Effector CD4-positive, alpha-beta T cell (primary cell): ENCODE measurements at places on chromosomes 7 and 10.

DNA sequence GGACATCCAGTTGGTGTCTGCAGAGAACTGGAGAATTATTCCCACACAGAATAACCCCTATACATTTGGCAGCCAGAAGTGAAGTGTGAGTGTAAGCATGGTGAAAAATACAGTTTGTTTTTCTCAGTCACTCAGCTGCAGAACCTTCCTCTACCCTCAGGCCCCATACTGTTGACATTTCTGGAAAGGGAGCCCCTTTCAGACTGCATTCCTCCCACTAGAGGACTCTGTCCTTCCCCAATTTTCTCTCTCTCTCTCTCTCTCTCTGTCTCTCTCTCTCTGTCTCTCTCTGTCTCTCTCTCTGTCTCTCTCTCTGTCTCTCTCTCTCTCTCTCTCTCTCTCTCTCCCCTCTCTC, 86.8 kb upstream of the STEAP1B start:
- DNase-seq: no peak

GRCh38 chr7:86949779-86950260, 109.6 kb downstream of the ELAPOR2 start:
- no peak for DNase-seq

- no peak for DNase-seq
These were observed 30.4 kb upstream of the RET start for GRCh38 chr10:43046288-43046991.

GRCh38 chr7:37318541-37318940, 130.1 kb downstream of the ELMO1 start:
- no peak for DNase-seq

DNA sequence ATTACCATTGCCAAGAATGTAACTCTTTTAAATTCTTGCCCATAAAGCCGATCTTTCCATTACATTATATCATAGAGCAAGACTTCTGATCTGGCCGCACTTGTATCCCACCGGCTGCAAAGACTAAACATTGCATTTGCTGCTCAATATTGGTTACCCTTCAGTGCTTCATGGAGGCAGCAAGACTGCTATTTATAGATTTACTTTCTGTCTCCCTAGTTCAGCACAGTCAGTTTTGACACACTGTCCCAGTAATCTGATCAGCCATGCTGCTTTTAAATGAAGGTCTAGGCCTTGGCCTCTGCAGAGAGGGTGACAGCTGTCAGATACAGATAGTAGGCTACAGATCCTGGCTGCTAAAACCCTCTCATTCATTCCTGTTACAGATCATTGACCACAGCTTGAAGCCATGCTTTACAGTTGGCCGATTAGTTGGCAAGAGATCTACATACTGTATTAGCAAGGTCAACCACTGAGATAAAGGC, 562.6 kb upstream of the GALNT17 start:
- no peak for DNase-seq

- no peak for DNase-seq
These were observed 231.3 kb upstream of the SH2B2 start for GRCh38 chr7:102055181-102055976.

DNA sequence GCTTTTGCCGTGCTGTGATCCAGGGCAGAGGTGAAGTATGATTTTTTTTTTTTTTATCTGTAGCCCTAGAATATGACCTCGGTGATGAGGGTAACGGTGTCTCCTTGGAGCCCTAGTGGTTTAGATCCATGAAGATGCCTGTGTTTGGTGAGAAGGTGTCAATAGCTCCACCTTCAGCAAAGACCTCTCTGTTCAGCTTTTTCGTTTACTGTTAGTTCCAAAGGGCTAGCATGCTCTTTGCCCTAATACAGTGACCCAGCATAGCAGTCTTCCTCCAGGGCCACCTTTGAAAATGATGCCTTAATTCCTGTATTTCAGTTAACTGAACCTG, 746 bp upstream of the MRPS16 start:
- DNase-seq: no peak

DNA sequence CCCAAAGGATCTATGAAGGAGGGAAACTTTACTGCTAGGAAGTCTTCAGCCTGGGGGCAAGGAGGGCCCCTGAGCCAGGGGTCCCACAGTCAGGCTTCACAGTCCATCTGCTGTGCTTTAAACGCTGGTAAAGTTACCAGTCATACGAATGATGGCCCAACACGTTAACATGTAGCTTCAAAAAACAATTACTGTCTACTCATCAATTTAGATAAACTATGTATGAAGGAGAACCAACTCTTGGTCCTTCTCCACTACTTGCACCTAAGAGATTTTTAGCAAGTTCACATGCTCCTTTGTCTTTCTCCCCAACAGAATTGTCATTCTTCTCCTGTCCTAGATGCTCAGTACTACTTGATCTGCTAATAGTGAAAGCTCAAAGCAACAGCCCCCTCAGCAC, 16.6 kb downstream of the JCAD start:
- DNase-seq: no peak

GRCh38 chr10:24791084-24791726, 67.5 kb upstream of the ARHGAP21 start:
- DNase-seq: no peak
